Upper lobe of right lung (tissue), 1 donor: ENCODE measurements at places on chromosomes 7 and 10. TPM values are rescaled to one million over a fixed set of nuclear protein-coding genes. Genes with fewer than 3 reads are reported as not detected.
A peak's percentile ranks its signal among the peaks of the same experiment; 100 is the strongest.

The CYP2E1 gene
- 2.1 TPM for total RNA-seq

DNA sequence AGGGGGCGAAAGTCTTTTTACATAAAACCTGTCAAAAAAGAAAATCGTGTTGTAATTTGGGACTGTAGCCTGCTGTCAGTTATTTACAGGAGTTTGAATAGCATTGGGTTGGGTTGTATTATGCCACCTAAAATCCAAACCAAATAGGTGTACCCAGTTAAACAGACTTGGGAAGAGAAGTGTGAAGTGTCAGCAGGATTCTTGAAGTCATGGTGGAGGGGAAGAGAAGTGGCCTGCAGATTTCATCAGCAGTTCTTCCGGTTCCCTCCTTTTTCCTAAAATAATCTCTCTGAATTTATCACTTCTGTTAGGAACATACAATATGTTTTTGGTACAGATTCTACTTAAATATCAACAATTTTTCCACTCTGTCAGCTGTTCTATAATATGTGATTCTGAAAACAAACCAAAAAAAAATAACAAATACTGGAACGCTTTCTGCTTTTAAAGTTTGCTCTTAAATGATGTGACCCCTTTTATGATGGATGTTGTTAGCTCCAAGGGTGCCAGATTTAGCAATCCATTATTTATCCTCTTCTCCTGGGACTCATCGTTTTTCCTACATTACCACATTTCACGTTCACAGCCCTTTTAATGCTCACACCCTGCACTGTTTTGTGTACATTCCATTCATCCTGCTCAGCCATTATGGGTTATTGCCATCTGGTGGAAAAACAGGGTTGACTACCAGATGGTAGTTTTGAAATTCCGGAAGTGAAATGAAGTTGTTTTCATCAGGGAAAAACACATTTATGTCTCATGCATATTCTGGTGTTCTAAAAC, 18.7 kb upstream of the ARHGAP12 start:
- no peaks in the 10 kb centered on the region for H3K27me3 ChIP-seq
- DNase-seq: no peak
- H3K27ac ChIP-seq: no peak overlapping the region
- peak overlapping the region; percentile 12 for H3K4me3 ChIP-seq
- H3K4me1 ChIP-seq: peaks cover 8% of the 10 kb centered on the region

- no peaks in the 10 kb centered on the region for H3K27me3 ChIP-seq
- H3K27ac ChIP-seq: no peak overlapping the region
- H3K4me1 ChIP-seq: no peaks in the 10 kb centered on the region
- no peaks in the 10 kb centered on the region for H3K36me3 ChIP-seq
- no peak for DNase-seq
Measured at GRCh38 chr10:22219308-22219707, 1.5 kb upstream of the EBLN1 start.

DNA sequence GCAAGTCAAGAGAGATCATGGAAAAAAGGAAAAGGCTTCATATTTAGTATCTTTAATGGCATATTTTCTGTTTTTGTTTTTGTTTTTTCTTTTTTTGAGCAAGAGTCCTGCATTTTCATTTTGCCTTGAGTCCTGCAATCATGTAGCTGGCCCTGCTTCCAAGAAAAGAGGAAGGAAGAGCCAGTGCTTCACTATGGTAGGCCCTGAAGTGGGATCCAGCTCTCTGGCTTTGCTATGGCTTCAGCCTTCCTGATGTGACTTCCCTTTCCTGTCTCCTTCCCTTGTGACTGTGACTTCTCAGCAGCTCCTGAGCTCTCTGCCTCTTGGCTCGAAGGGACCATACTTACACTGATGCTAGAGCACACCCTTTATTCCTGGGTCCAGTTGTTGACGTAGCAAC, 512.3 kb downstream of the INHBA start:
- DNase-seq: no peak
- H3K27me3 ChIP-seq: no peaks in the 10 kb centered on the region
- no peak overlapping the region for H3K27ac ChIP-seq
- no peaks in the 10 kb centered on the region for H3K36me3 ChIP-seq
- no peaks in the 10 kb centered on the region for H3K4me1 ChIP-seq

The ZNF479 gene
- total RNA-seq: not detected

DNA sequence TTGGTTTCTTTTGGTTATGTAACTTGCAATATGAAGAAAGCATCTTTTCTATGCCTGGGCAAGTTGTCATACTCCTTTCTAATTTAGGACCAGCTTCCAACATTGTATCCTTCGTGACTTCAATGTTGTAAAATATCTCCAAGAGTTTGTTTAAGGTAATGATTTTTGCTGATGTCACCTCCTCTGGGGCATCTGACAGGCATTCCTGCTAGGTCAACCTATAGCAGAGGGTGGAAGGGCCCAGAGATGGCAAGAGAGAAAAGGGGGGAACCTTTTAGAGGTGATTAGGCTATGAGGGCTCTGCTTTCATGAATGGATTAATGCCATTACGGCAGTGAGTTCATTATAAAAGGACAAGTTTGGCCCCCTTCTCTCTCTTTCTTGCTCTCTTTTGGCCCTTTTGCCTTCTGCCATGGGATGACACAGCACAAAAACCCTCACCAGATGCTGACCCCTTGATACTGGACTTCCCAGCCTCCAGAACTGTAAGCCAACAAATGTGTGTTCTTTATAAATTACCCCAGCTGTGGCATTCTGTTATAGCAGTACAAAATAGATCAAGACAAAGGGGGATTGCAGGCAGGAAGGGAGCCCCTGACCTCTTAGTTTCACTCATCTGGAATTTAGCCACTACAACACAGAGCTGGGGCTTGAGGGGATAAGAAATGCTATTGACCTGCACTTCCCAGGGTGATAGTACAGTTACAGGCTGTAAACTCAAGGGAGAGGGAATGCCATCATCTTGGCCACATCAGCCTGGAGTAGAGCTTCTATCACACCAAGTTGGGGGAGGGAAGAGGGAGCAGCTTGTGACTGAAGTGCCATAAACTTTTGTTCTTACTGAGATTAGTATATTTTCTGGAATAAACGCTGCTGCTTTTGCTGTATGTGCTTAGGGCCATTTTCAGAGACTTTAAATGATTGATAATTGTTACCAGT, 195.9 kb downstream of the CFTR start:
- H3K36me3 ChIP-seq: no peaks in the 10 kb centered on the region
- DNase-seq: no peak
- H3K27me3 ChIP-seq: no peaks in the 10 kb centered on the region

The MLXIPL gene
- 11.1 TPM for total RNA-seq

DNA sequence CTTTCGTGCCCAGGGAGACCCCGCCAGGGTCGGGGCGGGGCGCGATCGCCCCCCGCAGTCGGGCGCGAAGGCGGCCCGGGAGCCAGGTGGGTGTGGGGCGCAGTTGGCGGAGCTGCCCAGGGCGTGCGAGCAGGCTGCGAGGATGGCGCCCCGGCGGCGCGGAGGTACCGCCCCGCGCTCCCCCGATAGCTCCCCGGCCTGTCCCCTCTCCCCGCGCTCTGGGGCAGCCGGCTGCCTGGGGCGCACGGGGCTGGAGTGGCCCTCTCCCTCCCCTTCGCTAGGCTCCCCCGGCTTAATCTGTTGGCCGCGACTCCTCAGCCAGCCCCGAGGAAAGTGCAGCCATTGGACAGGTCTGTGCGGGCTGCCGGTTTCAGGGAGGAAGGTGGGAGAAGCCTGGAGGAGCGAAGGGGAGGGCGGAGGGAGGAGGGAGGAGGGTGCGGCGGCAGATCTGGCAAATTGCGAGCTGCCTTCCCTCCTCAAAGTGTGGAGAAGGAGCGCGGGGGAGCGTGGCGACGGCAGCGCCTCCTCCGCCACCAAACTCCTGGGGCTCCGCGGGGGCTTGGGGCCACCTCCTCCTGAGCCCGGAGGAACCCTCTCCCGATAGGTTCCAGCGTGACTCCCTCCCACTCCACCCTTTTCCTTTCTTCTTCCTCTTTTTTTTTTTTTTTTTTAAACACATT, 361 bp upstream of the PLXDC2 start:
- peak; percentile 89 for DNase-seq
- H3K36me3 ChIP-seq: no peaks in the 10 kb centered on the region
- H3K27ac ChIP-seq: peak overlapping the region; percentile 81
- H3K4me1 ChIP-seq: peaks cover 3% of the 10 kb centered on the region
- no peaks in the 10 kb centered on the region for H3K27me3 ChIP-seq
- peak overlapping the region; percentile 75 for H3K4me3 ChIP-seq
